ENCODE measurements at places on chromosomes 2 and 18.
A peak's percentile ranks its signal among the peaks of the same experiment; 100 is the strongest.

DNA sequence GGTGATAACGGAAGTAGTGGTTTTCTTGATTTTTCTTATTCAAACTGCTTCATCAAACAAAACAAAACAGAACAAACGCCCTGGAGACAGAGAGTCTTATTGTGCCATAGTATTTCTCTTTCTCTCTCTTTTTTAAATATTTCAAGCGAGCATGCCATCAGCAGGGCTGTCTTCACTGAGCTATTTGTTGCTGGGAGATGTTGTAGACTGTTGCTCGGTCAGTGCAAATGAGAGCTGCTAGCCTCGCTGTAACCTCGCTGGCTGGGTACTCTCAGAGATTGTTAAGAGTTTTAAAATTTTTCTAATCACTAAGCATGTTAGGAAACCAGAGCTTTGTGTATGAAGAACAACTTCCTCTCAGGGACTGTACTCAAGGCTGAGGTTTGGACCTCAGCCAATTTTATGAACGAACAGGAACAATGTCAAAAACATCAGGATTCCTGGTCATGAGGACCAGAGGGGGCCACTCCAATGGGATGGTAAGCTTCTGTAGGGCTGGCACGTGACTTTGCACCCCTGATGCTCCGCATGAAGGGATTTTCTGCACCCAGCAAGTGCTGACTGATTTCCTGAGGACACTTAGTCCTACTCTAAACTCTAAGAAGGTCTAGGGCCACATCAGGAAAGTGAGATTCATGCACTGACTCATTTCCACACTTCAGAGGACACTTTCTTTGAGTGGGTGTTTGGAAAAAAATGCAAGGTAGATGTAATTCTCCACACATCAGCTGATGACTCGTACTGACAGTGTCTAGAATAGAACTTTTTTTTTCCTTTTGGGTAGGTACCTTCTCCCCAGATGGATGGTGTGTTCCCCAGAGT lies 59.8 kb upstream of the IL1R1 start:
- no peak for DNase-seq

DNA sequence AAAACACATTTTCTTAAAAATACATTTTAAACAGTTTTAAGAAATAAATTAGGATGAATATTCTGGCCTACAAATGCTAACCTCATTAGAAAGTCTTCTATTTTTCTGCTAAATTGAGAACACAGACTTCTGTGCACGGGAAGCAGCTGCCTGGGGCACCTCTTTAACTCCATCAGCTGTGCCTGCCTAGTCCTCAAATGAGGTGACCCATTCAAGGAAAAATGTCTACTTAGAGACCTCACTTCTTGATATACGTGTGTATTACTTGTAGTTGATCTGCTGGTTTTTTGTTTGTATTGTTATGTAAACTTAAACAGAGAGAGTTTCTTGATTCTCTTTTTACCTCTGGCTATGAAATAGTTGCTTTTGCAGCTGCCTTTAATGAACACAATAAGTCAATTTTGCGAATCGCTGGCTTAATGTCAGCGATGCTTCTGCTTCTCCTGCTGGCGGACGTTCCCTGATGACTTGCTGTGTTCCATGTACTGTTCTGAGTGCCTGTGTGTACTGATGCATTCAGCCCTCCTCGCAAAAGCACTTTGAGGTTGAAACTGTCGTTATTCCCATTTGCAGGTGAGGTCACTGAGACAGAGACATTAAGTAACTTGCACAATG lies 88.7 kb upstream of the TXNDC2 start:
- DNase-seq: no peak

DNA sequence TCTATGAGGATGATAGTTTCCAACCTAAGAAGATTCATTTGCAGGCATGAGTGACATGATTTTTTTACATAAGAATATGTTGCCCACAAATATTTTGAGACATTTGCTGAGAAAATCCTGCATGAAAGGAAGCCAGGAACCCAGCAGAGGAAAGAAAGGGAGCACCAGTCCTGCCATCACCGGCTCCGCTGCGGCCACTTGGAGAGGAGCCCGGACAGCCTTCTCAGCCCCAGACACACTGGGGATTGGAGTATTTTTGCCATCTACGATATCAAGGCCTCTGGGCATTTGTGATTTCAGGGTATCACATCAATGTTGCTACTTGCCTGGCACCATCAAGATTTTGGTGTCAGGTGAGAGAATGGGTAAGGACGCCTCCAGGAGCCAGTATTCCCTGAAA lies 228.3 kb downstream of the PTGR3 start:
- DNase-seq: no peak

- DNase-seq: no peak
Observed at GRCh38 chr2:211534632-211535031, 978.2 kb downstream of the CPS1 start.

GRCh38 chr2:50529600-50530218 lies 502.2 kb downstream of the NRXN1 start:
- DNase-seq: no peak

GRCh38 chr18:45463451-45463850 lies 151.8 kb upstream of the SLC14A2 start:
- DNase-seq: no peak

GRCh38 chr18:74290794-74291471 lies 830 bp downstream of the CYB5A start:
- DNase-seq: no peak

- DNase-seq: no peak
Observed at GRCh38 chr2:72031346-72032110, 116.1 kb downstream of the CYP26B1 start.

- no peak for DNase-seq
Observed at GRCh38 chr18:44812426-44812825, 131.7 kb downstream of the SETBP1 start.

GRCh38 chr2:88738271-88738670 lies 46.8 kb downstream of the RPIA start:
- no peak for DNase-seq

- DNase-seq: peak; percentile 47
Observed at GRCh38 chr2:160994141-160995002, 165.9 kb upstream of the TANK start.

DNA sequence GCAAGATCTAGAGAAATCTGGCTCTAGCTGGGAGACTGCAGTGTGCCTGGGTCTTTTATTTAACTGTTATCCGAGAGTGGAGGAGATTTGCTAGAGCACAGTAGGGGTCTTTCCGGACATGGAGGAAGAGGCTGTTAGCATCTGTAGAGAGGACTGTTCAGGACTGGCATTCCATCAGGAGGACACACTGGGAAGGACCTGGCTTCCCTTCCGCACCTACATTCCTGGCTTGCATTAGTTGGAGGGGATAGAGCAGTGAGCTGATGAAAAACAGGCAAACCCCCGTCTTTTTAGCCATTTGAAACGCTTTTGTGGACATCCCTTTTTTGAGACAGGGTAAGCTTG lies 874 bp upstream of the PIEZO2 start:
- DNase-seq: no peak

All from ovary (tissue), 10 donors.